A172 (cell line): ENCODE measurements at places on chromosomes 13 and 19. TPM values are rescaled to one million over a fixed set of nuclear protein-coding genes. Genes with fewer than 3 reads are reported as not detected.

DNA sequence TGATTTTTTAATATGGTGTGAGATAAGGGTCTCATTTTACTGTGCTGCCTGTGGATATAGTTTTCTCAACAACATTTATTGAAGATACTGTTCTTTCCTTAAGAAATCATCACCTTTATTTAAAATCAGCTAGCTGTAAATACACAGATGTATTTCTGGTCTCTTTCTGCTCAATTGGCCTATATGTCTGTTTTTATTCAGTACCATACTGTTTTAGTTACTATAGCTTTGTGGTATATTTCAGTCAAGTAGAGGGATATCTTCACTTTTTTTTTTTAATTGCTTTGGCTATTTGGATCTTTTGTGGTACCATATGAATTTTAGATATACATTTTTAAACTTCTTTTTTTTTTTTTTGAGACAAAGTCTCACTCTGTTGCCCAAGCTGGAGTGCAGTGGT, 16.7 kb upstream of the ZNF714 start:
- no peak for DNase-seq

DNA sequence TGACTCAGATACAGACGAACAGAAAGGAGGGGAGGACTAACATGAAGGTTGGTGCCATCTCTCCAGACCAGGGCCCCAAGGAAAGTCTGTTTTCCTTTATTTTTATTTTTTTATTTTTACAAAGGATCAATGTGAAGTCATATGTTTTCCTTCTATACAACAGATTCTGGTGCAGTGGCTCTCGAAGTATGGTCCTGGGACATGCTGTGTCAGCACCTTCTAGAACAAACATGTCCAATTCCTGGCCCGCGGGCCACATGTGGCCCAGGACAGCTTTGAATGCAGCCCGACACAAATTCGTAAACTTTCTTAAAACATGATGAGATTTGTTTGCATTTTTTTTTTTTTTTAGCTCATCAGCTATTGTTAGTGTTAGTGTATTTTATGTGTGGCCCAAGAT, 174.7 kb downstream of the FLT1 start:
- DNase-seq, result no peak

DNA sequence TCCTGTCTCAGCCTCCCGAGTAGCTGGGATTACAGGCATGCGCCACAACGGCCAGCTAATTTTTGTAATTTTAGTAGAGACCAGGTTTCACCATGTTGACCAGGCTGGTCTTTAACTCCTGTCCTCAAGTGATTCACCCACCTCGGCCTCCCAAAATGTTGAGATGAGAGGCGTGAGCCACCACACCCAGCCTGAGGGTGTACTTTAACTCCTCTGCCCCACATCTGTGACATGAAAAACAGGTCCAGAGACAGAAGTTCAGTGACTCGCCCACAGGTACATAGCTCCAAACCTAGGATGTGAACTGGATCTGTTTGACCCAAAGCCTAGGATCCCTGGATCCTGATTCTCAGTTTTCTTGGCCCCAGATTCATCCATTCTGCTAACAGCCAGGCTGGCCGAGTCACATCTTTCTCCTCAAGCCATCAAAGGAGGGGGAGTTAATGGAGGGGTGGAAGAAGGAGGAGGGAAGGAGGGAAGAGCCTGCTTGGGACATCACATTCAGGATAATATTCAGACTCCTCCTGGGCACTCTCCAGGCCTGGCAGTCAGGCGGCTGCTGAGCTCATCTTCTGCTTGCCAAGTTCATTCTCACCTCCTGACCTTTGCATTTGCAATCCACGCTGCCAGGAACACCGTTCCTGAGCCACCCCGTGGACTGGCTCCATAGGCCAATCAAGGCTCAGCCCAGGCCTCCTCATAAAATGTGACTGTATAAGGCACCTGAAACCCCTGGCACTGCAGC, 3.1 kb downstream of the SPC24 start:
- peak; percentile 74 for DNase-seq

GRCh38 chr13:38409771-38410170, 60.1 kb downstream of the UFM1 start:
- DNase-seq, result no peak

Gene ZNF433
- total RNA-seq, result 7.2 and 11.3 TPM in 2 replicates

GRCh38 chr13:113049521-113049941, 56.1 kb upstream of the F7 start:
- DNase-seq, result no peak
